CD4-positive, alpha-beta T cell treated with Interleukin-10 for 1 hour (primary cell): ENCODE measurements at places on chromosomes 3 and 15.

GRCh38 chr3:138012526-138012925 lies 2.6 kb downstream of the CLDN18 start:
- DNase-seq, result no peak

DNA sequence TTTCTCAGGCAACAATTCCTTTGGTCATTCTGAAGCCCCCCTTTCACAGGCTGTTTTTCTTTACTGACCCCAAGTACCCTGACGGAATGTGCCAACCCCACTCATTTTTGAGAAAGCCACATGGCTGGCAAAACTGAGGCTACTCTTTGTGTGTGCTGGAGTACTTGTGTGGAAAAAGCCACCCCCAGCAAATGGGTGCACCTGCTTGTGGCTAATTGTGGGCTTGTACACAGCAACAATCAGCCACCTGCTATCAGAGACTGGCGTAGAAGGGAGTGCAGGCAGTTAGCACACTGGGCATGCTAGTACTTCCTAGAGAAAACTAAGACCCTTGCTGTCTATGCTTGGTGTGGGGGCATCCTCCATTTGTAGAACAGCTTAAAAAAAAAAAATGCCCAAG lies 110.1 kb upstream of the LMOD3 start:
- DNase-seq, result no peak

DNA sequence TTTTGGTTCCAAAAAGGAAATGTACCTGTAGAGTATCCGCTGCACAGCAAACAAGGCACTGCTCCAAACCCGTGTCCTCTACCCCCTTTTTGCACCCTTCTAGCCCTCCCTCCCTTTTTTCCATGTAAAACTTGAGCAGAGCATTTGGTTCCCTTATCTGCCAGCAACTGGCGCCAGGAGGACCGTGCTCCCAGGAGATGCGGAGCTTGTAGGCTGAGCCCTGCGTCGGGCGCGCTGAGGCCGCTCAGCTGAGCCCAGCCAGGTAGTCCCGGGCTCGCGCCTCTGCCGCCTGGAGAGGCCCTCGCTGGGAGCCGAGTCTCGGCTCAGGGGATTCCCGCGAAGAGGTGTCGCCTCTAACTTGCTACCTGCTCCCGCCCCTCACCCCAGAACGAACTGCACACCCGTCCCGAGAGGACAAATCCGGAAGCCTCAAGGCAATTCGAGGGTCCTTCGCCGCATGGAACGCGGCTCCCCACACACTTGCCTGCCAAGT lies 575 bp downstream of the TRPM7 start:
- DNase-seq, result peak; percentile 80

GRCh38 chr15:25249236-25250010 lies 189.4 kb downstream of the UBE3A start:
- DNase-seq, result no peak
